Fibroblast of villous mesenchyme (primary cell): ENCODE measurements at places on chromosomes 3 and 15. TPM values are rescaled to one million over a fixed set of nuclear protein-coding genes. Genes with fewer than 3 reads are reported as not detected.

DNA sequence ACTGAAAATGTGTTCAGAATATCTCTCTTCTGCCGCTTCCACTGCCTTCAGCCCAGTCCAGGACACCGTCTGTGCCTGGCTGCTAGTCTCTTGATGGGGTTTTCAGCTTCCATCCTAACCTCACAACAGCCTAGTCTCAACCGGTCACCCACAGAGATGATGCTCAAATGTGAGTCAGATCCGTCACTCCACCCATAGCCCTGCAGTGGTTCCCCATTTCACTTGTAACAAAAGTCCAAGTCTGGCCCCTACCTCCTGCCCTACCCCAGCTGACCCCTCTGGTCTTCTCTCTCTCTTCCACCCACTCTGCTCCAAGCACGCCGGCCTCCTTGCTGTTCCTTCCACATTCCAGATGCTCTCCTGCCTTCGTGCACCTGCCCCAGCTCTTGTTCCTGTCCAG, 68.1 kb downstream of the PPARG start:
- no peak for DNase-seq

DNA sequence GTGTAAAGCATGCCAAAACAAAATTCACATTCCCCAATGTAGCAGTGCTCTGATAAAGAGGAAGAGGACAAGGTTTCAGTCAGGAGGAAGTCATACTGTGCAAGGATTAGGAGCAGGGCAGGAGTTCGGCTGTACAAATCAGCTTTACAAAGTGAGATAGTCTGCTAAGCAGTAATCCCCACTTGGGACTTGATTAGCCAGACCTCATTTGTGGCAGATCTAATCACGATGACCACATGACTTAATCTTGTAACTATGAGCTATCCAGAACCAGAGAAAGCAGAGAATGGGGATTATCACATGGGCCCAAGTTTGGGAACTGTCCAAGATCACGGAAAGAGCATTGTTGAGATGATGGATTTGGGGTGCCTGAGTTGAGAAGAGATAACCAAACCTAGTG, 7.8 kb downstream of the DCBLD2 start:
- DNase-seq, result peak; percentile 45

- DNase-seq, result no peak
Observed at GRCh38 chr3:5054098-5054497, 68.0 kb upstream of the ARL8B start.

- DNase-seq, result peak; percentile 73
Observed at GRCh38 chr3:139299261-139300132, 44.3 kb upstream of the MRPS22 start.

DNA sequence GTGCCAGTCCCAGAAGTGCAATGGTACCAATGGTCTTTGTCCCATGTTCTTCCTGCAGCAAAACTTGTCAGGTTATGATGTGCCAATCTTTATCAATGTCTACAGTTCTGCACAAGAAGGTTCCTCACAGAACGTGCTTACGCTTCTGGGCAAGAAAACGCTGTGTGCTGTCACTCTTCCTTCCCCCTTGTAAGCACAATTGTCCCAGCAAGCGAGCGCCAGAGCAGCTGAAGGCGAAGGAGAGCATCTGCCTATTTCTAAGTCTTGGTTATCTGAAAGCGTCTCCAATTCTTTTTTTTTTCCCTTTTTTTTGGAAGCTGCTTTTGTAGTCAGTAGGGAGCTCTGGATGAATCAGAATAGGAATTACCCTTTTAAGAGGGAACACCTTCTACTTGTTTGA, 514.4 kb downstream of the FGF12 start:
- no peak for DNase-seq

Gene PLCL2
- total RNA-seq, result 3.9 and 5.6 TPM in 2 replicates

DNA sequence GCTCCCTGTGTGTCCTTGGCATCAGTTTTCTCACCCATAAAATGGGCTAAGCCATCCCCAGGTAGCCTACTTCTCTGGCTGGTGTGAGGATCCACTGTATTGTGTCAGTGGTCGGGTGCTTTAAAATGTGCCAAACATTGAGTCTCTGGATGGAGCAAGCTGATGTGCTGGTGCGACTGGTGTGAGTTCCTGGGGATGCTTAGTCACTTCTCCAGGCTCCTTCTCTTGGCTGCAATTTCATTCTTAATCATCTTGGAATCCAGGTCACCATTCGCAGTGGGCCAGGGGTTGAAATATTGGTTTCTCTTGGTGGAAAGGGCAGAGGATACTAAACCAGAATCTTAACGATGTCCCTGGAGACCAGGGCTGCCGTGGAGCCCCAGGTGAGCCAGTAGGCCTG, 29.3 kb downstream of the SCN5A start:
- DNase-seq, result no peak

- DNase-seq, result peak; percentile 69
Observed at GRCh38 chr3:64143409-64144130, 81.7 kb downstream of the PRICKLE2 start.

- DNase-seq, result no peak
Observed at GRCh38 chr3:184439096-184439495, 59.2 kb downstream of the CHRD start.

DNA sequence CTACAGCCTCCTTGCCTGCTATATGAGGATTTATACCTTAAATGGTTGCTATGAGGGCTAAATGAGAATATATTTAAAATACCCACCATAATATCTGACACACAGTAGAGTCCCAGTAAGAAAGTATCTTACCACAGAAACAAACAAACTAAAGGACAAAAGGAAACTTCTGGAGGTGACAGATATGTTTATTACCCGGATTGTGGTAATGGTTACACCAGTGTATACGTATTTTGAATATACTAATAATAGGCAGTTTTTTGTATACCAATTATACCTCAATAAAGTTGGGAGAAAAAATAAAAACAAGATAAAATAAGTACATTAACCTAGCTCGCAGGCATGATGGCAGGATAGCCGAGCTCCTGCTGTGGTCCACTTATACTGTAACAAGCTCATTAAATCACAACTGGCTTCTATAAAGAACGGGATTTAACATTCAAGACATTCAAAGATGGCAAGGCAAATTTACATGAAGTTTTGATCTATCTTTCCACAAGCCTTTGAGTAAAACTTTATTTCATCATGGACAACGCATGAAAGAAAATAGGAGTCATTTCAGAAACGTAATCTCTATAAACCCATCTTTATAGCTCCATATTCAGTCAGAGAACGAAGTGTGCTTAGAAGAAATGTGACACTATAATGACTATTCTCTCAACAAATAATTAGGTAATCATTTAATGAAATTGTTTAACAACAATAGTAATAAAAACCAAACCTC, 1.5 kb downstream of the RPN1 start:
- DNase-seq, result peak; percentile 32

- no peak for DNase-seq
Observed at GRCh38 chr3:195559723-195560409, 16.7 kb upstream of the PPP1R2 start.

DNA sequence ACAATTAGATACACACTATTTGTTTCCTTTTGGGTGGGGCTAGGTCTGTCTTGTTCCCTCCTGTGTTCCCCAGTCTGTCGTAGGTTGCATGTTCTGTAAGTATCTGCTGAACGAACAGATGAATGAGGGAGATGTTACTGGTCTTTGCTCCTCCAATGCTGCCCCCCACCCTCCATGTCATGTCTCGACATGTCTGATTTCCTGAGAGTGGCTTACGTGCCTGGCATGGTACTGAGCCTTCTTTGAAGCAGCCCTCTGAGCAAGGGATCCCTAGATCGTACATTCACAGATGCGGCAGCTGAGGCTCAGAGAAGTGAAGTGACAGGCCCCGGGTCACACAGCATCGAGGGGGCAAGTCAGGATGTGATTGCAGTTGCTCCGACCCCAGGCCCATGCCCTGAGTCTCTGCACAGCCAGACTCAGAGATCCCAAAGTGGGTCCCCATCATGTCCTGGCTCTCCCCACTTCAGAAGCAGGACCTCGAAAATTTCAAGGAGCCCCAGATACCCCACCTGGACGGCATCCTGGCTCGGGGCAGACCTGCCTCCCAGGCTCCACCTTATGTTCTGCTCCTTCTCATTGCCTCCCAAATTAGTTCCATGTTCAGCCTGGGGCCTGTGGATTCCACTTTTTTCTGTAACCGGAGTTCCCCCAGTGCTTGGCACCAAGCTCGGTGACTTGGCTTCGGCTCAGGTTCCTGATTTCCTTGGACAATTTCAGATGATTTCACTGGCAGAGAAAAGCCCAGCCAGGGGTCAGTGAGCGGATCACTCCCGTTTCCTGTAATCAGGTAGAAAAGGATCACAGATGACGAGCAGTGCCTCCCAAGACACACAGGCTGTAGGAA, 24.7 kb downstream of the GOLGA6L2 start:
- DNase-seq, result no peak

DNA sequence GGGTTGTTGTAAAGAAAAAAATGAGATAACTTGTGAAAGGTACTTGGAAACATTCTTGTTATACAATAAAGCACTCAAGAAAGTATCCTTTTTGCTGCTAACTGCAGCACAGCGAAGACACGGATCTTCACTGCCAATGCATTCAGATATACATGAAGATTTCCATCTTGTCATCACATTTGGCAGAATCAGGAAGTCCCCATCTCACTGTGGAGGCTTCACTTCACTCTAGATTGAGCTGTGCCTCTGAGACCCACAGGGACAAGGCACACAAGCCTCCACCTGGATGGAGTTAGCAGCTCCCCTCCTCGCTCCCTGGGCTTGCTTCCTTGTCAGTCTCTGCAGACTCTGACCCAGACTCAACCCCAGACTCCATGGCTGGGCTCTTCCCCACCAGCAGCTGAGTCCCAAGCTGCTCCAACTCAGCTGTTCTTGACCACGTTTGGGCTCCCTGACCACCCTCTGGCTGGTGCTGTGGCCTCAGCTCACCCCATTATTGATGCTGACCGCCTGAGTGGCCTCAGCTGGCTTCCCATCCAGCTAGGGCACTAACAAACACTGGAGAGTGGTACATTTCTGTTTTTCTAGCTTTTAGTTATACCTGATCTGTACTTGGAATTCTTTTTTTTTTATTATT, 45.4 kb upstream of the SMAD3 start:
- no peak for DNase-seq

Gene SPTSSB
- not detected in 2 replicates for total RNA-seq
